ENCODE measurements at places on chromosomes 1 and 21. TPM values are rescaled to one million over a fixed set of nuclear protein-coding genes. Genes with fewer than 3 reads are reported as not detected.
A peak's percentile ranks its signal among the peaks of the same experiment; 100 is the strongest.

DNA sequence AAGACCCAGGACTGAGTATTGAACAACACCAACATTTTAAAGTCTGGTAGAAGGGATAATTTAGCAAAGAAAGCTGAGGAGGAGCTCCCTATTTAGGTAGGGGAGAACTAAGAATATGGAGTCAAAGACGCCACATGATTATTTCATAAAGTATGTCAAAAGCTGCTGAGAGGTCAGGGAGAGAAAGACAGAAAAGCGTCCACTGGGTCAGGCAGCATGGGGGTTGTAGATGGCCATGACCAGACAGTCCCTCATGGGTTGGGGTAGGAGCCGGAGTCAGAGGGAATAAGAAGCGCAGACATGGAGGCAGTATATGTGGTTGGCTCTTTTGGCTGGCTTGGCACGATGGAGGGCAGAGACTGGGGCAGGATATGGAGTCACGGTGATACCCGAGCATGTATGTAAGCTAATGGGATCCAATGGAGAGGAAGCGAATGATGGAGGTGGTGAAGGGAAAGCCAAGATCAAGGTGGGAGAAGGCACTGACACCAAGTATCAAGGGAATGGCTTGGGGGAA lies 4.8 kb downstream of the C1orf115 start:
- no peak for DNase-seq

The TGFBR3 gene
- 31.6 TPM for total RNA-seq

DNA sequence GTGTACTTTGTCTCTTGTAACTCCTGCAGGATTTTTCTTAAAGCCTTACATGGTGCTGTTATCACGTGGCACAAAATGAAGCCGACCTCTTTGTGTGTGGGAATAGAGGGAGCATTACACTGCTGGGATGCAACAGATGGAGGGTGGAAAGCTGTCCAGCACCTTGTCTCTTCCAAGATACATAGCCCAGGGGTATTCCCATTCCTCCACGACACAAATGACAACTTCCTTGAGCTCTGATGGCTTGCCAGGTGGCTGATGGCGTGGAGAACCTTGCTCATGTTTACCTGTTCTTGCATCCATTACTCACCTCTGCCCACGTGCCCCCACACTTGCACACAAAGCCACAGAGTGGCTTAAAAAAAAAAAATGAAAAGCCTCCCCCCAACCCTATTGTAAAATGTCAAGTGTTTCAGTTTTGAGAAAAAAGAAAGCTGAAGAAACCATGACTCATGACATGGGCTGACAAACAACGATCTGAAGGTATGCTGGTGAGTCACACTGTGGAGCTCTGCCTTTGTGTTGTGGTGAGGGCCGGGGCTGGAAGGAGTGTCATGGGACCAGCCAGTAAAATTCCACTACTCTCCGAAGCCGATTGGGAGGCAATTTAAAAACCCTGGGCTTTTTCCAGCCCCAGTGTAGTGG lies 32.0 kb upstream of the ATP5PO start:
- DNase-seq: peak; percentile 98

DNA sequence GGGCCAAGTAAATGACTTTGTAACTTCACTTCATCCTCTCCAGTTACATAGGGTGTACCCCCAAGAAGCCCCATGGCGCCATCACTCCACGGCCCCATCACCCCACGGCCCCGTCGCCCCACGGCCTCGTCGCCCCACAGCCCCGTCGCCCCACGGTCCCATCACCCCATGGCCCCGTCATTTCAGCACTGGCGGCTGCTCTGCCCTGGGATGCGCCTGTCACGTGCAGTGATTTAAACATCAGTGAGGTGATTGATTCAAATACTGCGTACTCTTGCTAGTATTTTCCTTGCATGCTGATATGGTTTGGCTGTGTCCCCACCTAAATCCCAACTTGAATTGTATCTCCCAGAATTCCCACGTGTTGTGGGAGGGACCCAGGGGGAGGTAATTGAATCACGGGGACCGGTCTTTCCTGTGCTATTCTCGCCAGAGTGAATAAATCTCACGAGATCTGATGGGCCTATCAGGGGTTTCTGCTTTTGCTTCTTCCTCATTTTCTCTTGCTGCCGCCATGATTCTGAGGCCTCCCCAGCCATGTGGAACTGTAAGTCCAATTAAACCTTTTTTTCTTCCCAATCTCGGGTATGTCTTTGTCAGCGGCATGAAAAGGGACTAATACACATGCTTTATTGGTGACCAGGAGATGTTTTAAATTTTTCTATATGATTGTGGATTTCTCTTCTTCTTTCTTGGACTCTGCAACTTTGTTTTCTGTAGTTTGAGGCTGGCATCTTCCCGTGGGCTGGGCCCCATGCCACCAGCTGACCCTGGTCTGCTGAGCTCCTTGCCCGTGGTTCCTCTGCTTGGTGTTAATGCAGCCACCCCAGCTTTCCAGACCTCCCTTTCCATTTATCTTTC lies 50.1 kb upstream of the PCBP3 start:
- DNase-seq: no peak

The CELA3B gene
- not detected for total RNA-seq

DNA sequence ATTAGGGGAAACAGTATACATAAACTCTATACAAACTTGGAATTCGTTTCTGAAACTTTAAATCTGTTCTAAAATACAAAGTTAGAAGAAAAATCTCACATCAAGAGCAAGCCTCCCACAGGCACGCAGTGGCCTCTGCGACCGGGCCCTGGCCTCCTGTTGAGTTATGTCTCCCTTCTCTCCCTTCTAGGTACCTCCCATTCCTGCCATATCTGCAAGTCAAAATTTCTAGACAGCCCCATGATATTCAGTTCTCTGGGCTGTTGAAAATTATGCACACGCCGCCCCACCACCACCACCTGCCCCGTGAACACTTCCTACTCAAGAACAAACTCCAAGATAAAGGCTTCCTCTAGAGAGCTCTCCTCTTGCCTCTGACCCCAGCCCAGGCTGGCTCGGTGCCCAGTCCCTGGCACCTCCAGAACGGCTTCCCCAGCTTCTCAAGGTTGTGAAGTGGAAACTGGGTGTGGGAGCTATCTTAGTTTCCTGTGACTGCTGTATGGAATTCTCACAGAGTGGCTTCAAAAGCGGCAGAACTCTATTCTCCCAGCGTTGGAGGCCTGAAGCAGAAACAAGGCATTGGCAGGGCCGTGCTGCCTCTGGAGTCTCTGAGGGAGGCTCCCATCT lies 37.7 kb upstream of the LRP8 start:
- no peak for DNase-seq

The SLC25A44 gene
- 5.4 TPM for total RNA-seq

GRCh38 chr1:53957194-53957818 lies 11.2 kb downstream of the LRRC42 start:
- peak; percentile 75 for DNase-seq

The HPDL gene
- 0.17 TPM for total RNA-seq

The USH2A gene
- under 0.01 TPM for total RNA-seq

The CLCA1 gene
- total RNA-seq: not detected

DNA sequence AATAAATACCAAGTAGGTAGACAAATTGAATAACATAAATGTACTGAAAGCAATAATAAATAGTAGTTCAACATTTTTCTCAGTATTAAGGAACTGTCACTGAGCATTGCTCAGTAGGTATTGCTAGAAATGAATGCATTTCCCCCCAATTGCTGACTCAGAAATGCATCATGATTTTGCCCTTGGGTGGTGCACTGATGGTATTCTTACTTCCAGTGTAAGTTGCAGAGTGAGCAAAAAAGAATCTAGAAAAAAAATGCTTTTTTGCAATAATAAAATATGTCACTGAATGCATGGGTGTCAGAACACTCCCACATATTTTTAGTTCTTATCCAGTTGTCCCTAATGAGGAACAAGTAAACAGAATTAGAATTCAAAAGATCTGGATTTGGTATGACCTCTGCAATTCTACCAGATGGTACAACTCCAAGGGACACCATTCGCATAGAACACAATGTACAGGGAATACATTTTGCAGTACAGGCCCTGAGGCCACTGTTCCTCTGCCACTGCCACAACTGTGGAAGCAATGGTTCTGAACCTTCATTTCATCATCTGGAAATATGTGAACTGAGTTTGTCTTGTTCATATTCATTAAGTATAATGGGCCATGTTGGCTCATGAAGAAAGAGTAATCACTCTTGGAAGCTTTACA lies 78.0 kb downstream of the ATP6V1G3 start:
- DNase-seq: peak; percentile 71

DNA sequence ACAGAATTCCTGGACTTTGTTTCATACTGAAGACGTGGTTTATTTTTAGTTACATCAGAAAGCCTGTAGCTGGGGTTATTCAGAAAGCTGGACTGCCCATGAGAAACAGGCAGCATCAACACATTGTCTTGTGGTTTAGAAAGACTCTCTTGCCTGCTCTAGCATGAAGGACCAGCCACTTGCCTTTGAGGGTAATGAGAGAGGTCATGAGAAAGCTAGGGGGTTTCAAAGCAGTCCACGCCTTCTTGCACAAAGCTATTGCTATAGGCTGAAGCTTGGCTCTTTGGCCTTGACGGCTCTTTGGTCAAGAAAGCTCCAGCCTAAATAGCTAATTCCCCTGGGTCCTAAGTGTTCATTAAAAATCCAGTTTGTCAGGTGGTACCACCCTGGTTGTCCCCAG lies 208.1 kb downstream of the PRDM2 start:
- no peak for DNase-seq

The PAX7 gene
- total RNA-seq: not detected

The UTS2 gene
- total RNA-seq: not detected

The COL11A1 gene
- total RNA-seq: 0.26 TPM

DNA sequence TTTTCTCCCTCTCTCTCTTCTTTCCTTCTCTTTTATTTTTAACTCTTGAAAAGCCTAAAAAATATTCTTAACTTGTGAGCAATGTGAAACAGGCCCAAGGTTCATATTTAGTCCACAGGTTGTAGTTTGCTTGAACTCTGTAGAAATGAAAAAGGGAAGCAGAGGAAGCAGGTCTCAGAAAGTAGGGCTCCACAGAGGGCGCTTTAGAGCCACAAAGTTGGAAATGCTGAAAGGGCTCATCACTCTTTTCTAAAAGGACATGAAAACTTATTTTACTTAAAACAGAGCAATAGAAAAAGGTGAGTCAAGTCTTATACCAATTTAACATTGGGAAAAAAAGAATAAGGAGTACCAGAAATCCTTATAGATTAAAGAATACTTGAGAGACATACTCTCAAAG lies 247.0 kb downstream of the USP25 start:
- peak; percentile 6 for DNase-seq

GRCh38 chr1:3711780-3712451 lies 40.3 kb upstream of the CCDC27 start:
- no peak for DNase-seq

The RORC gene
- under 0.01 TPM for total RNA-seq

The LCE2A gene
- total RNA-seq: 0.33 TPM

The SPRR5 gene
- not detected for total RNA-seq

- DNase-seq: no peak
These were observed 152.4 kb upstream of the HMGB4 start for GRCh38 chr1:33711511-33711910.

DNA sequence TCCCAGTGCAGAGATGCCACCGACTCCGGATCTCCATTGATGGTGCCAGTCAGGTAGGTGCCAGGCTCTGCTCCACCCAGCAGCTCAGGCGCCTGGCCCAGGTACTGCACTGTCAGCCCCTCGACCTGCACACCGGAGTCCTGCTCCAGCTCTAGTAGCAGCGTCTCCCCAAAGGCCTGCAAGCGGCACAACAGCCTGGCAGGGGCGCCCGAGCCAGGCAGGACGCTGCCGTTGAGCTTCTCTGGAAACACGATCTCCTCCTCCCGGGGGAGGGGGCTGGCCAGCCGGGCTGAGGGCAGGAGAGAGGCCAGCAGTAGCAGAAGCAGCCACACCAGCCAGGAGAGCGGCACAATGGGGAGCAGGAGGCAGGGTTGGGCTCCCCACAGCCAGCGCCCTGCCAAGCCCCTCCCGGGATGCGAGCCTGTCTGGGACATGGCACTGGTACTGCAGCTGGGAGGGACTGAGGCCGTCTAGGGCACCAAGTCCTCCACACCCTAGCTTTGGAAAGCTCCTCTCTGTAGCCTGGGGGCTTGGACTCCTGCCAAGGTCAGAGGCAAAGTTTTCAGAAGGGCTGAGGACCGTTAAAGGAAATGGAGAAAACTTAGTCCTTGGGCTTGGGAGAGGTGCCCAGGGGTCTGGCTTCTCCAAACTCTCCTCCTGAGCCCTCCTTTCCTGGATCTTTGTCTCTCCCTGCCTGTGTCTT lies 509 bp downstream of the ADAMTS4 start:
- no peak for DNase-seq

DNA sequence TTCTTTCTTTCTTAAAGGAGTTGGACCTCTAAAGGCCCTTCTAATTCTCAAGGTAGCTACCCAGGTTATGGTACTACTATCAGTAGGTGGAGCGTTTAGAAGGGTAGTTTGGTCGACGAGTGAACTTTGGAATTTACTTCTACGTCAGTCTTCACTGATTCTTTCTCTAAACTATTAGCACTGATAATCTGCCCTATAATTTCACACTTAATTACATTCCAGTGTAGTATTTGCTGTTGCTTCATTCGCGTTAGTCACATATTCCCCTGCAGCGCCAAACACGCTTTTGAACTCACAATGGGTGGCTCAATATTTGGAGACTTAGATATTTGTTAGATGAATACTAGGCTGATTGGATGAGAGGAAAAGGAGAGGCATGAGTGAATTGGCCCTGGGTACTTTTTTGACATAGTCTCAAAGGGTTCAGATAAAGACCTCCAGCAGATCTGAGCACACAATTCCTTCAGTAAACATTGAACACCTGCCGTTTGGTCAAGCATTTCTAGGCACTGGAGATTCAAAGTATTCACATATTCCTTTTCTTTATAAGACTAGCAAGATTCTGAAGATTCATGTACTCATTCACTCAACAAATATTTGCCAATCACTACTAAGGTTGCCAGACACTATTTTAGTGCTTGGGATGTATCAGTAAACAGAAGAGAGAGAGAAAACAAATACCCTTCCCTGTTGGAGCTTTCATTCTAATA lies 929 bp upstream of the FOXJ3 start:
- DNase-seq: peak; percentile 71

DNA sequence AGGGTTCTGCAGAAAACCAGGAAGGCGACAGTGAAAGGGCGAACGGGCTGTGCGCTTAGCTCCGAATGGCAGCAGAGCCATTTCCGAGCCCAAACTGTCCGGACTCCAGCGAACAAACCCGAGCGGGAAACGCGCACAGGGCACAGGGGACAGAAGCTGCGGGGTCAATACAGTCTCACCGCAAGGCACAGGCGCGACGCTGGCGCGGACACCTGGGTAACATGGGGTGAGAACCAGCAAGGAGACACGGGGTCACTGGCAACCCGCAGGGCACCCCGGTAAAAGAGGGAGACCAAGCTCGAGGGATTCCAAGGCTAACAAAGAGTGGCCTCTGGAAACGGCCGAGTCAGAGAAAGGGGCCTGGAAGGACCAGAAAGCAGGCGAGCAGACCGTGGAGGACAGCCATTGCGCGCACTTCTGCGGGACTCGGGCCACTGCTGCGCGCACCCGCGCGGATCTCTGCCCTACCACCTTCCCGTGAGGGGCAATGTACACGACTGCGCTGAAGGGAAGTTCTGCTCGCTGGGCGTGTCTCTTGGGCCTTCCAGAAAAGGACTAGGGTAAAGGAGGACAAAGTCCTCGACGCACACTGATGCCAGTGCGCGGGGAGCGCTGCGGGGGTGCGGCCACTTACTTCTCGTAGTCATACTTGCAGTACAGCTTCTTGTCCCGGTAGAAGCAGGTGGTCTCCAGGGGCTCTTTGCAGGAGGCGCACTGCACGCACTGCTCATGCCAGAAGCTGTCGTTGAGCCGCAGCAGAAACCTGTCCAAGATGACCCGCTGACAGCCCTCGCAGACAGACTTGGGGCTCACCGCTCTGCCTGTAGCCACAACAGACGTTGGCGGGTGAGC lies 3.8 kb downstream of the LMX1A start:
- no peak for DNase-seq

The ANXA9 gene
- total RNA-seq: 0.33 TPM

The APCS gene
- not detected for total RNA-seq

All from fibroblast of lung (primary cell).